ENCODE measurements at places on chromosomes 6 and 20.

DNA sequence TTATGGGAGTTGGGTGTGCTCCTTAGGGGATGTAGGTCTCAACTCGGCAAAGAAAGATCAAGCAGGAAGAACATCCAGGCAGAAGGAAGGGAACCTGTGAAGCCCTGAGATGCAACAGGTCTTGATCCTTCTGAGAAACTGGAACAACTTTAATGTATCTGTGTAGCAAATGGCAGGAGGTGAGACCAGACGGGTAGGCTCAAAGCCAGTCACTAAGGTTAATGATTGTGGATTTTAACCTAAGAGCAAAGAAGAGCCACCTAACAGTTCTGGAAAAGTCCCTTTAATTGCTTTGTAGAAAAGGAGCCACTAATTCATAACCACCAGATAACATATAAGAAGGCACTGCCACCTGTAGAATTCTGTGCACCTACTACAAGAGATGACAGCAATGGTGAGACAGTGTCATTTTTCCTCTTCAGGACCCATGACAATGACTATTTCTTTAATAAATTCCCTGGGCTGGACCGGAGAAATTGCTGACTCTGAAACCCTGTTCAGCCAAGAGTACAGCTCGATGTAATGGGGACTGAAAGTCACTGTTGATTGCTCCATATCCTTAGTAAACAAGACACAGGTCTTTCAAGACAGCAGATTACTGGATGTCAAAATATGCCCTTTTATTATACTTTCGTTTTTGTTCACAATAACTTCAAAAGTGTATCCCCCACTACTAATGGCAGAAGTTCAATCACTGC, 326.2 kb downstream of the CBLN4 start:
- DNase-seq, result no peak

DNA sequence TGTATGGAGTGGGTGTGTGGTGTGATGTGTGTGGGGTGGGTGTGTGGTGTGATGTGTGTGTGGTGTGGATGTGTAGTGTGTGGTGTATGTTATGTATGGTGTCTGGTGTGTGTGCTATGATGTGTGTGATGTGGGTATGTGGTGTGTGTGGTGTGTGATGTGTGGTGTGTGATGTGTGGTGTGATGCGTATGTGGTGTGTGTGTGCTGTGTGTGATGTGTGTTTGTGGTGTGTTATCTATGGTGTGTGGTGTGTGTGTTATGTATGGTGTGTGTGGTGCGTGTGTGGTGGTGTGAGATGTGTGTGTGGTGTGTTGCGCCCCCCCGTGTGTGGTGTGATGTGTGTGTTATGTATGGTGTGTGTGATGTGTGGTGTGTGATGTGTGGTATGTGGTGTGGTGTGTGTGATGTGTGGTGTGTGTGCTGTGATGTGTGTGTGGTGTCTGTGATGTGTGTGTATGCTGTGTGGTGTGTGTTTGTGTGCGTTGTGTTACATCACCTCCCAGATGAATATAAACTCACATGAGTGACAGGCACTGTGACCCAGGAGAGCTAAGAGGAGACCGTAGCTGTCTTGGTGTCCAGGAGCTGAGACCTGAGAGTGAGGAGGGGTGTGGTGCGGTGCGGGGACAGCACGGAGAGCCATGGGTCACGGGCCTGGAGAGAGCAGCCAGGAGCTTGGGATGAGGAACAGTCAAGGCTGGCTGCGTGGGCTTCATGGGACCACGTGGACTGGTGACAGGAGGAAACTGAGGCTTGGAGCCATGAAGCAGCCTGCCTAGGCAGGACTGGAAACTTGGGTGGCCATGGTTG, 8.8 kb downstream of the DLGAP4 start:
- no peak for DNase-seq

GRCh38 chr6:105095139-105095538, 84.7 kb downstream of the POPDC3 start:
- DNase-seq, result no peak

GRCh38 chr20:25053255-25054031, 4.5 kb downstream of the ACSS1 start:
- DNase-seq, result no peak

- no peak for DNase-seq
These were observed 34.3 kb downstream of the CTNNBL1 start for GRCh38 chr20:37727957-37728634.

GRCh38 chr6:113089056-113089455, 741.9 kb downstream of the RFPL4B start:
- DNase-seq, result no peak

- no peak for DNase-seq
These were observed 5.6 kb downstream of the HLA-F start for GRCh38 chr6:29728875-29729270.

DNA sequence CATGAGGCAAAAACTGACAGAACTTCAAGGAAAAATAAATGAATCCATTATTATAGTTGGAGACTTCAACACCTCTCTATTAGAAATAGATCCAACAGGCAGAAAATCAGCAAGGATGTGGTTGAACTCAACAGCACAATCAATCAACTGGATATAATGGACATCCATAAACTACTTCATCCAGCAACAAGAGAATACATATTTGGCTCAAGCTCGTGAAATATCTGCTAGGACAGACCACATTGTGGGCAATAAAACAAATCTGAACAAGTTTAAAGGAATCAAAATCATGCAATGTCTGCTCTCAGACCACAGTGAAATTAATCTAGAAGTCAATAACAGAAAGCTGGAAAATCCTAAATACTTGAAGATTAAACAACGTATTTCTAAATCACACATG, 362.6 kb downstream of the CD109 start:
- no peak for DNase-seq

GRCh38 chr6:79874531-79875134, 72.7 kb downstream of the ELOVL4 start:
- DNase-seq, result no peak

DNA sequence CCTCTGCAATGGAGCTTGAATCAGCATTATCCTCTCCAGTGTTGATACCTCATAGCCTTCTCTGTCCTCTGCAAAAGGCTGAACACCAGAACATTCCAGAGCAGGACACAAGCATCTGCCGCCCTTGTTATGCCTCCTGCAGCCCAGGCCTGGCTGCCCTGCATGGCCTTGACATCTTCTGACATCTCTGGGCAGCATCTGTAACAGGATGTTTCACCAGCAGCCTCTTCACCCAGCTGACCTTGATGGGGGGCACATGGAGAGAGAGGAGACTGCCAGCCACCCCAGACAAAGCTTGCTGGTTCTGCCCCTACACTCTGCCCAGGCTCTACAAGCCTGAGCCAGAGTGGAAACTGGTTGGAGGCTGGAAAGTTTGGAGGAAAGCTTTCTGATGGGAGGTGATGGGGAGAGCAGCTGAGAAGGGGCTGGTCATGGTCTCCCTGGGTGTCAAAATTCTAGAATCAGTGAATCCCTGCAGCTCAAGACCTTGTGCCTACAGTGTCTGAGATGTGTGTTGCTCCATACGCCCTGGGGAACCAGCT, 145.1 kb downstream of the MRPL14 start:
- DNase-seq, result no peak

- no peak for DNase-seq
These were observed 80.2 kb downstream of the AFDN start for GRCh38 chr6:167906899-167907298.

DNA sequence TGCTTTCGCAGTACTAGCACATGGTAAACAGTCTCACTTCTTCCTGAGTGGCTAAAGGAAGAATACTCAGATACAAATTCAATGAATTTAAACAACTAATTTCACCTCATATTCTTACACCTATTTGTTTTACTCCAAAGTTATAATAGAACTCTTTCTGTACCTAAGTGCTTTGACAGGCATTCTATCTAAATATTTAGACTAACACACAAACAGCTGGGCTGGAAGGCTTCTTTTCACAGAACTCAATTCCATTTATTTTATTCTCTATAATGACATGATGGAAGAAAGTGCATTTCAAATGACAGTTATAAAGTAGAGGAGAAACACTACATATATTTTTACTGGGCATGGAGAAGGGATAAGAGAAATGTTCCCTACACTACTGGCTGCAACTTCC, 384.9 kb upstream of the SPTLC3 start:
- DNase-seq, result no peak

- no peak for DNase-seq
These were observed 41.9 kb upstream of the SRSF6 start for GRCh38 chr20:43415661-43416430.

- no peak for DNase-seq
These were observed 197.0 kb downstream of the CLIC5 start for GRCh38 chr6:45818655-45819054.

DNA sequence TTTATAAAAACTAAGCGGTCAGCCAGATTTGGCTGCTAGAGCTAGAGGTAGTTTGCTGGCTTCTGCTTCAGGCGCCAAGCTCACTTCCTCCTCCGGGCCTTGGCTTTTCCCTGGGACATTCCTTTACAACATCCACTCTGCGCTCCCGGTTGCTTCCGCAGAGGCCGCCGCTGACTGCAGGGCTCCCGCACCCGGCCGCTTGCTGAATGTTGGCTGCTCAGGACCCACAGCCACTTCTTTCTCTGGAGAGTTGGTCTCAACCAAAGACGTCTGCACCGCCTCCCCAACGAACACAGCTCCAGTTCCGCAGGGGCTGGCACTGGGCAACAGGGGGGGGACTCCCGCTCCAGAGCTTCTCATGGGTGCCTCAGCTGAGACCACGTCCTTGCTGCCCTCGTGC, 282.8 kb downstream of the TFAP2C start:
- DNase-seq, result no peak

- no peak for DNase-seq
These were observed 114.7 kb upstream of the ZNF217 start for GRCh38 chr20:53708129-53708968.

DNA sequence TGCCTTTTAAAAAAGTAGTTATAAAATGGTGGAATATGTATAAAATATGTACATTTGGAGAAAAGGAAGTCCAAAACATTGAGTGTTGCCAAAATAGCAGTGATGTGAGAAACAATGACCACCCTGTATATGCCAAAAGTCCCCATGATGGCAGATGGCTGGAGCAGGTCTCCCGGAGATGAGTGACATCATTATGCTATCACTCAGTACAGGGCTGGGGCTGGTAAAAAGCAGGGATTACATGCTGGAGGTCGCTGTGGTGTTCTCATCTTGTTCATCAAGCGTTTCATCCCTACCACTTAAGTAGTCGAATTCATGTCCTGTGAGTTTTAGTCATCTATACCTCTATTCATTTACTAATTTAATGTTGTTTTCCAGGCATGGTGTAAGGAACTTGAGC, 315.3 kb upstream of the SLC35B3 start:
- no peak for DNase-seq

DNA sequence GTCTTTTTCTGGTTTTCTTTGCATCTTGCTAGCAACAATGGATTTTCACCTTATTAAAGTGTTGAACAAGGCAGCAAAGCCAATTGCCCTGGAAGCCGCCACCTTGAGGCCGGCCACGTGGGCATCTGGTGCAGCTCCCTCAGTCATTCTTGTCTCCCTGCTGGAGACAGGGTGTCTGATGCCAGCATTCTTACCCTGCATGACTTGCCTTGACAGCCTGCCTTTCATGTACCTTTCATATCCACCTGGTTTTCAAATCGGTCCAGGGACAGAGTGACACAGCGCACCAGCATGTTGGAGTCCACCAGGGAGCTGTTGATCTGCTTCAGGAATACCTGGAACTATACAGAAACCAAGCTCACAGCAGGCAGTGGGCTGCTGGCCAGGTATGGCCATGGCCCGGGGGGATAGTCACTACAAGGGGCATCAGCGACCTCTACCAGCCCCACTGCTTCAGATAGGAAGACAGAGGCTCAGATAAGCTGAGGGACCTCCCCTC, 49.8 kb downstream of the MYH7B start:
- DNase-seq, result no peak

DNA sequence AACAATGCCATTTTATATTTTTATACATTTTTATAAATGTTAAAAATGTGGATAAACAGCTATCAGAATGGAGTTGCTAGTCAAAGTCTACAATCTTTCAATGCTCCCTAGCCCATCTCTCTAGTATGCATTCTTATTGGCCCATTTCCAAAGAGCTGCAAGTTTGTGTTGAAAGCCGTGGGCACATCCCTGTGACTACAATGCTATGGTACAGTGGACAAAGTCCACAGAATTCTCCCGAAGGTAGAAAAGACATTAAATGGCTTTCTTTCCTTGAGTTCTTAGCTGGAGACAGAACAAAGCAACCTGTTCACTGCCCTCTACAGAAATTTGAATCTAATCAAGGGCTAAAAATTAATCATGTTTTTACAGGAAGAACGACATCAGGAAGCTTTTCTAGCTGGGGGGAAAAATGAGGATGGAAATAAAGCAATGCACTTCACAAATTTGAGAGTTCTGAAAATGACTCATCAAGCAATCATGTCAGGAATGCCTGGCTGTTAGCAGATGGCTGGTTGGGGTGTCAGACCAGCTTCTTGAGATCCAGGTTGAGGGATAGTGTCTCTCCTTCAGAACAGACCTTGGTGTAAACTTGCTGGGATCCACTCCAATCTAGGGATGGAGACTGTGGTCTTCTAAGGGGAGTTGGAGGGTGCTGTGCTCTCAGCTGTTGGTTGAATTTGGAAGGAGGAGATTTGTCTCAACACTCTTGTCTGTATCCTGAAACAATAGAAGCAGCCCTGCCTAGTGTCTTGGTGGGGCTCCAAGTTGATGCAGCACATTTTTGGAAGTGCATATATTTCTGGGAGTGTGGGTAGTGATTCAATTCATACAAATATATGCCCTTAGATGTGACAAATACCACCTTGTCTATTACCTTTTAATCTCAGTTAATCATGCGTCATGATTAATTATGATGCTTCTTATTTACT, 143.4 kb upstream of the PHACTR1 start:
- DNase-seq, result no peak

DNA sequence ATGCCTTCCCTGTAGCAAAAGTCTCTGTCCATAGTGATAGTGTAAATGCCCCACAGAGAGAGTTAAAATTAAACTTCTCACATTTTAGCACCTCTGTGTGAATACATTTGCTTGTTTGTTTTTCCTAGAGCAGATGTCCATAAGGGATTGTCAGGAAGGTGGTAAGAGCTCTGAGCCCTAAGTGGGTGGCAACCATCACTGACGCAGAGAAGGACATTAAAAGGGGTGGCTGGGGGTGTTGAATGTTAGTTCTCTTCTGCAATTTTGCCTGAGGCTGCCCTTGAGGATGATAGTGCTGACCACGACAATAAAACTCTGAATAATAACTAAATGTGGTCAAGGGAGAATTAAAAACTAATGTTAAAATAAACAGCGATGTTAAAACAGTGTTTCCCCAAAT, 174.3 kb upstream of the ID4 start:
- DNase-seq, result no peak

- no peak for DNase-seq
These were observed 933 bp upstream of the APOM start for GRCh38 chr6:31654574-31655348.

- DNase-seq, result no peak
These were observed 23.1 kb downstream of the UBE3D start for GRCh38 chr6:83042467-83043053.
